NCI-H187 (cell line): ENCODE measurements at places on chromosomes 4 and X.
A peak's percentile ranks its signal among the peaks of the same experiment; 100 is the strongest.

DNA sequence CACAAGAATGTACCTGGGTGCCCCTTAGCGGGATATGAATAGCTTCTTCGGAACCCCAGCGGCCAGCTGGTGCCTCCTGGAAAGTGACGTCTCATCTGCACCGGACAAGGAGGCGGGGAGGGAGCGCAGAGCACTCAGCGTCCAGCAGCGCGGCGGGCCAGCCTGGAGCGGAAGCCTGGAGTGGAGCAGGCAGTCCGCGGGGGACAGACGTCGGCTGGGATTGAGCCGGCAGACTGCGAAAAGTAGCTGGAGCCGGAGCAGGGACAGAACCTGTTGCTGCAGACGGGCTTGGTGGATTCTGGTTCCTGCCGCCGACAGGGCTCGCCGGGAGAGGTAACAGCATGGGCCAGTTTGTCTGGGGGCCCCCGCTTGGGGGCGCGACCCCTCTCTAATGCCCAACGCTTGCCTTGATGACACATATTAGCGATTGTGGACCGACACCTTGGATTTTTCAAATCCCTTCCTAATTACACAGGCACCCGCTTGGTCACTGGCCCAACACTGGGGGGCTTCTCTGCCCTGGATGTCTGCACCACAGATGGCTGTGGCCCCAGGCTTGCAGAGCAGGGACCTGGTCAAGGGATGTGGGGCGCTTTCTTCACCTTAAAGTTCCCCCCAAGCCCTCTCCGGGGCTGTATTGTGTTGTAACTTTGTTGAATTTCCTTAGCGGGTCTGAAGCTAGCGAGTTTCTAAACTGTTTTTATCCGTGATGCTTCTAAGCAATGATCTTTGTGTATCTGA lies at the start of gene NPFFR2:
TSS of gene NPFFR2 (plus strand) at position 133 of the 741 bp plus-strand sequence. CDS start 96,592 bp downstream, outside the sequence.
- no peak for DNase-seq

- no peak for DNase-seq
Observed at GRCh38 chrX:12548746-12549145, 242.5 kb upstream of the PRPS2 start.

GRCh38 chr4:182931691-182932345 lies 14.6 kb upstream of the DCTD start:
- DNase-seq, result no peak

GRCh38 chr4:8030121-8030781 lies 90.6 kb upstream of the AFAP1 start:
- no peak for DNase-seq

DNA sequence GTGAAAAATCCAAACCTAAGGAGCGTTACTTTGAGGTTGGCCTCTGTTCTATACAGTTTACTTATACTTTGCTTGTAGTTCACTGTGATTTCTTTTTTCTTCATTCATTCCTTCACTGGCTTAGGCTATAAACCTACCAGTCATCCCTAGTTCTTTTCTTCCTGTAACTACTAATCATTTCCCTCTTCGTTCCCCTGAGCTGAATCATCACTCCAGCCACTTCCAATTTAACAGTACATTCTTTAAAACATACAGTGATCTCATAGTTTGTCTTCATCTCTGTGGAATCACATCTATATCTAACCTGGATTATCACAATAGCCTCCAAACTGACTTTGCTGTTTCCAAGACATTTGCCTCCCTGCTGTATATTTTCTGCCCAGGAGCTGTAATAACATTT lies 25.2 kb upstream of the NPFFR2 start:
- DNase-seq, result no peak

DNA sequence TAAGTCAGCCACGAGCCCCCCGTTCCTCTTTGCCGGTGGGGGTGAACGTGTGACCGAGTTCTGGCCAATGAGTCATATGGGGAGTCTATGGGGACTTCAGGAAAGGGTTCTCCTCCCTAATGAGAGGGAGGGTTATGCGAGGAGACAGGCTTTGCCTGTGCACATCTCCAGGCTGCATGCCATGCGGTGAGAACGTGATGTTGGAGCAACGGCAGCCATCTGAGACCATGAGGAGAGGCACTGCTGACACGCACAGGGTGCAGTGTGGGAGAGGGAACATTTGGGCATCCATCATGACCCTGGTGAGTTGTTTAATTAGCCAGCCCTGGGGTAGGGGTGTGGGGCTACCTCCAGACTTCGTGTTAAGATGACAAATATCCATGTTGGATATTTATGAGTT lies 55.8 kb downstream of the ABLIM2 start:
- no peak for DNase-seq

GRCh38 chr4:78520808-78521226 lies 30.8 kb upstream of the ANXA3 start:
- DNase-seq, result no peak

DNA sequence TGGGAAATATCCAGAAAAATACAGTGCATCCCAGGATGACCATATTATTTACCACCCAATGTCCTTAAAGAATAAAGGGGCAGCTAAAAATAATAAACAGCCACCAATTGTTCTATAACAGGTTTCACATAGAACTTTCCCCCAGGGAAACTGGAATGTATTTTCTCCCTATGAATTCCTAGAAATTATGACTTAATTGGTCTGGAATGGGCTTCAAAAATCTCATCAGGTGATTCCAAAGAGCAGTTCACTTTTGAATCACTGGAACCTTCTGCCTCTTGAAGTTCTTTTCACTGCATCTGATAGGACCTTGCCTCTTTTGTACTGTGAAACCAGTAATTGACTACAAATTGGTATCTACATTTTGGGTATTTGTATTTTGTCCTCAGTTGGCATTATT lies 119.3 kb downstream of the ZNF330 start:
- DNase-seq, result no peak

DNA sequence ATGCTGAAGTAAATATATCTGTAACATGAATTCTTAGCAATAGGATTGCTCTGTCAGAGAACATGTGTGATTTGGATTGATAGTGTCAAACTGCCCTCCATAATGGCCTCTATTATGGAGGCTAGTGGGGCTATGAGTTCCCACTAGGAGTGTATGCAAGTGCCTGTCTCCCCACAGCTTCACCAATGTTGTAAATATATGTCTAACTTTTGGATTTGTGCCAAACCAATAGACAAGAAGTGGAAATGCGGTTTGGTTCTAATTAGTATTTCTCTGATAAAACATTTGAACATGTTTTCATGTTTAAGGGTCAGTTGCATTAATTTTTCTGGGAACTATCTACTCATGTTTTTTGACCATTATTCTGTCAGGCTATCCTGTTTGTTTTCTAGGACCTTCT lies 28.1 kb downstream of the GPAT3 start:
- DNase-seq, result no peak

GRCh38 chr4:80062527-80062926 lies 10.5 kb downstream of the ANTXR2 start:
- DNase-seq, result no peak

DNA sequence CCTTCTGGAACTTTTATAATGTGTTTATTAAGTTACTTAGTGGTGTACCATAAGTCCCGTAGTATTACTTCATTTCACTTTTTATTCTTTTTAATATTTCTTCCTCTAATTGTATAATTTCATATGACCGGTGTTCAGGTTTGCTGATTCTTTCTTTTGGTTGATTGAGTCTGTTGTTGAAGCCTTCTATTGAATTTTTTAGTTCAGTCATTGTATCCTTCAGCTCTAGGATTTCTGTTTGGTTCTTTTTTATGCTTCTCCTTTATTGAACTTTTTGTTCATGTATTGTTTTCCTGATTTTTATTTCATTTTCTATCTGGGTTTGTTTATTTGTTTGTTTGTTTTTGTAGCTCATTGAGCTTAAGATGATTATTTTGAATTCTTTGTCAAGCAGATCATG lies 8.8 kb downstream of the CEP44 start:
- DNase-seq, result no peak

DNA sequence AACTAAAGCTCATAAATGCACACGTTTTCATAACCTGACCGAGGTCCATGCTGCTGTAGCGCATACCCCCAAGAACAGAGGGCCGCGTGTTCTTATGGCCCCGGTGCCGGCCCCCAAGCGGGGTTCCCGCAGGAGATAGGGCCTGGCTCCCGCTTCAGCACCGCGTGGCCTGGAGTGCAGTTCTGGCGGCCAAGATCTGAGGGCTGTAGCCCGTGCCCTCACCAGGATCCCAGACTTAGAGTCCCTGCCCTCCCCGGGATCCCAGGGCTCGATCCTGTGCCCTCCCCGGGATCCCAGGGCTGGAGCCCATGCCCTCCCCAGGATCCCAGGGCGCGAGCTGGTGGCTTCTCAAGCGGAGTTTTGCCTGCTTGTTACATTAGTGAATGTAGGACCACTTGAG lies 1.0 kb upstream of the GRPEL1 start:
- DNase-seq, result no peak

GRCh38 chr4:5019796-5020195 lies 538 bp upstream of the CYTL1 start:
- no peak for DNase-seq

DNA sequence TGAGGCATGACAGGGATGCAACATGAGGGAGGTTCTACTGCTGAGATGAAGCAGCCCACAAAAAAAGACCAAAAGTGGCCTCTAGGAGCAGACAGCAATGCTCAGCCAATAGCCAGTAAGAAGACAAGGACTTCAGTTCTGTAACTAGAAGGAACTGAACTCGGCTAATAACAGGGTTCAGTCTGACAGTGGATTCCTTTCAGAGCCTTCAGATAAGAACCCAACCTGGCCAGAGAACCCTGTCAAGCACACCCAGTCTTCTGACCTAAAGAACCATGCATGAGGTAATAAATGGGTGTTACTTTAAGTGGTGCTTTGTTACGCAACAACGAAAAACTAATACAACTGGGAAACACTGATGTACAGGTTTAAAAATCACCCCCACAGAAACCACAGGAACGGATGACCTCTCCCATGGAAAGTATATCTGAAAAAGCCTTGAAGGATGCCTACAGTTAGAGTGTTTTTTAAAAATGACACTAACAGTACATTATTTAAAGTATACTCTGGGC lies 94.6 kb downstream of the PAPSS1 start:
- no peak for DNase-seq

DNA sequence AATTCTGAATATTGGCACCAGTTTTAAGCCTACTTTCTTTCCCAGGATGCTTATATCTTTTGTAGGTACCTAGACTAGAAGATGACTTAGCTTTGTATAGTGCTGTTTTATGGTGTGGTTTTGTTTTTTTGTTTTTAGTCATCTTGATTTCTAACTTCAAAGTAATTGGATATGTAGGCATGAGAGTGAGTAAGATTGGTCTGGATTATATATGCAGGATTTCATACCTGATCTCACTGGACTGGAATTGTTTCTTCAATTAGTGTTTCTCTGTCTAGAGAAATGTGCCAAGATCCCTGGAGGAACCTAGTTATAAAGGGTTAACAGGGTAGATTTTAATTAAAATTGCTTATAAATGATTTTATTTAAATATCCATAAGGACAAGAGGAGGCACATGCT lies 23.1 kb downstream of the NAP1L5 start:
- DNase-seq, result no peak

DNA sequence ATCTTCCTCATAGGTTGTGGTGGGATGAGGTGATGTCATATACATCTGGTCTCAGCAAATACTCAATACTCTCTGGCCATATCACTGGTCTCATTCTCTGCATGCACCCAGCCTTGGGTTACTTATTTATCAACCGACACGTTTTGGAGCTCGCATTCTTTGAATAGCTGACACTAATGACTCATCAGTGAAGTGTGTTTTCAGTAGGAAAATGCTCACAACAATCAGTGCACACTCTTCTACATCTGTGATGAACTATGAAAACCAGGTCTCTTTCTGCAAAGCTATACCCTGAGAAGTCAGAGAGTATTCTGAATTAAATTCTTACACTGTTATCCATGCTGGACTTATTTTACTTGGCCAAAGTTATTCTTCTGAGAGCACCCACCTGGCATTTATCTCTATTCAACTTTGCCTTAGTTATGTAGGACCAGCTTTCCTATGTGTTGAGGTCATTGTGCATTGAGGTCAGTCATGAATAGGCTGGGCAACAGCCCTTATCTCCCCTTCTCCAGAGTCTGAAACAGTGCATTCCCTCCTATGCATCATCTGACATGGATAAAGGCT lies 58.7 kb upstream of the DHX15 start:
- no peak for DNase-seq

DNA sequence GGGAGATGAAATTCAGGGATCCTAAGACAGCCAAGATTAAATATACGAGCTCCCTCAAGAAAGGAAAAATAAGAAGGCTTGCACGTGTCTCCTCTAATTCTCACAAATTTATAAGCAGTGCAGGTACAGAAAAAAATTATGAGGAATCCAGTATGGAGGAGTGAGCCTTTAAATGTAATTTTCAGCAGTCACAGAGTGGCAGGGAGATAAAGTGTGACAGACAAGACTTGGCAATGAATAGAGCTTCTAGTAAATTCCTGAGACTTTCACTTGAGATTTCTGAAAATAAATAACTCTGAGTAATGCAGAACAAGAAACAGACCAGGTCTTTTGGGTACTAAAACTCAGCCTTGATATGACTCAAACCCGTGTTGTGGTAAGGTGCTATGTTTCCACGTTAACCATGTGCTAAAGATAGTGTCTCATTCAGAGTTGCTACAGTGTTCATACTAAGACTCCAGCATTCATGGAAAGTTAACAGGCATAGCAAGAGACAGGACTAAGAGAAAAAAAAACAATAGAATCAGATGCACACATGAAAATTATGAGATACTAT lies 119.8 kb downstream of the SPOCK3 start:
- DNase-seq, result no peak

- DNase-seq, result no peak
Observed at GRCh38 chr4:108155373-108155772, 13.4 kb downstream of the LEF1 start.

DNA sequence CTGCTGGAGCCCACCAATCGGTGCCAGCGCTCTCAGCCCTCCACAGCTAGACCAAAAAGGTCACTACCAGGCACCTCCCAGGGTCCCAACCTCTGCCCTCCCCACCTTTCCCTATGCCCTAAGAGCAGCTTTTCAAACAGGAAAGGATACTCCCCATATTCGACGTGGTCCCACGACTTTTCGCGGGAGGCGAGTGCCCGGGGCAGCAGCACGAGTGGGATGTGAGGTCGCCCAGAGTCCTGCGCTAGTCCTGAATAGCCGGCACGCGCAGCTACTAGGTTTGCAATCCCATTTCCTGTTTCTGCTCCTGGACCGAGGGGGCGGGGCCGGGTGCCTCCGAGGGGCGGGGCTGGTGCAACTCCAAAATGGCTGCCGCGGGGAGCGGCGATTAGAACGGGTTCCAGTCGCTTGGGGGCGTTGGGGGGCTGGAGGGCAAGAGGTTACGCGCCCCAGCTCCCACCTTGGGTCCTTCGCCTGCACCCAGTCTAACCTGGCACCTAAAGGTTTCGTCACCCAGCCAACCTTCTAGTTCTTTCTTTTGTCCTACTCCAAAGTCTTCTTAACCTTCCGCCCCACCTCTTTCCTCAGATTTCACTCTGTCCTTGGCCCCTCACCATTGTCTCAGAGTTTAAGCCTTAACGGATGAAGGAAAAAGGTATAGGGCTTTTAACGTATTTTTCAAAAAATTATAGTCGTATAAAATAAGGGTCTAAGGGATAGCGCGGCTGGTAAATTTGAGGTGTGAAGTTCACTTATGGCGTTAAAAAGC lies 85.0 kb upstream of the TENT5D start:
- DNase-seq, result peak; percentile 9
